ENCODE measurements at places on chromosomes 7 and 10.

- no peak for DNase-seq
These were observed 384 bp downstream of the DCLRE1C start for GRCh38 chr10:14953424-14954000.

- no peak for DNase-seq
These were observed 2.1 kb downstream of the KIF5B start for GRCh38 chr10:32054094-32054493.

DNA sequence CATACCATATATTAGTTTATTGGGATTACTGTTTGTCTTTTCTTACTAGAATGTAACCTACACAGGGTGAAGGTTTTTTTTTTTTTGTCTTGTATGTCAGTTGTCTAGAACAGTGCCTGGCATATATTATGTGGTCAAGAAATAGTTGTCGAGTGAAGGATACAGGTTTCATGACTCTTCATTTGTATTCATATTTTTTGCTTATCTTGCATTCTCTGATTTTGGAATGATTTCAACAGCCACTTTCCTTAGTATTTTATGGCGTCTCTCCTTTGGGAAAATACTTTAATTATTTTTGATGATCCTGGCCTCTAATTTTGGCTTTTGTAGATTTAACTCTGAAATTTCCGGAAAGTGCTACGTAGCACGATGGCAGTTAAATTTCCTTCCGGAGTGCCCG is 12.4 kb downstream of the RBM33 start:
- DNase-seq, result no peak

GRCh38 chr7:50555594-50556140 is 9.5 kb downstream of the DDC start:
- DNase-seq, result no peak

GRCh38 chr7:31027161-31027965 is 24.7 kb upstream of the ADCYAP1R1 start:
- no peak for DNase-seq

GRCh38 chr7:7375538-7375937 is 160.1 kb downstream of the COL28A1 start:
- no peak for DNase-seq

GRCh38 chr7:81410471-81411117 is 359.3 kb downstream of the HGF start:
- no peak for DNase-seq

DNA sequence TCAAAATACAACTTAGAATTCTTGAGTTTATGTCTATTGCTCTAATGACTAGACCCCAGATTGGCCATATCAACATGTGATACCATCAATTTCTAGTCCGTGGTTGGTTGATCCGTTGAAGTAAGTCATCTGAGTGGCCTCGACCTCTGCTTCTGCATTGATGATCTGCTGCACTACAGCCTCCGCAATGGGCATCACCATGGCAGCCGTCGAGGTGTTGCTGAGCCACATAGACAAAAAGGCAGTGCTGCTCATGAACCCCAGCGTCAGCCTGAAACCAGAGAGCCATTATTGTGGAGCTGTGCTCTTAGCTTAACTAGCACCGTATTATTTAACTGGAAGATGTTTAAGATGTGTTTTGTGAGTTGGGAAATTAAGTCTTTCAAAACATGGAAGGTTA is 30.7 kb downstream of the SLC13A1 start:
- DNase-seq, result no peak

DNA sequence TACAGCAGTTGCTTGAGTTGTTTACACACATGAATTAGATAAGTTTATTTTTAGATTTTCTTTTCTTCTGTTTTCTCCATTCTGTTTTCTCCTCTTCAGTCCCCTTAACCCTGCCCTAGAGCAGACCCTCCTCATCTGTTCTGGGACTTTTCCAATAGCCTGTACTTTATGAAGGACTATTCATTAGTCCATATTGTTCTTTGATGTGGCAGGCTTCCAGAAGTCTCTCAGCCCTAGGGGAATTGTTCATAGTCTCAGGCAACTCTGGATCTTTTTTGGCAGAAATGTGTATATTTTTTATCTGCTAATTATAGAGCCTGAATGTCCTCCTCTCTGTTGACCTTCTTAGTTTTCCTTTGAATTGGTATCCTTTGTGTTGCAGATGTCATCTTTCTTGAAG is 25.4 kb downstream of the KAT6B start:
- no peak for DNase-seq

GRCh38 chr7:134729895-134730294 is 49.5 kb upstream of the CALD1 start:
- DNase-seq, result no peak

GRCh38 chr7:123797673-123798531 is 47.1 kb upstream of the HYAL4 start:
- DNase-seq, result peak; percentile 94

GRCh38 chr10:73509695-73510094 is 13.9 kb upstream of the PPP3CB start:
- DNase-seq, result no peak

DNA sequence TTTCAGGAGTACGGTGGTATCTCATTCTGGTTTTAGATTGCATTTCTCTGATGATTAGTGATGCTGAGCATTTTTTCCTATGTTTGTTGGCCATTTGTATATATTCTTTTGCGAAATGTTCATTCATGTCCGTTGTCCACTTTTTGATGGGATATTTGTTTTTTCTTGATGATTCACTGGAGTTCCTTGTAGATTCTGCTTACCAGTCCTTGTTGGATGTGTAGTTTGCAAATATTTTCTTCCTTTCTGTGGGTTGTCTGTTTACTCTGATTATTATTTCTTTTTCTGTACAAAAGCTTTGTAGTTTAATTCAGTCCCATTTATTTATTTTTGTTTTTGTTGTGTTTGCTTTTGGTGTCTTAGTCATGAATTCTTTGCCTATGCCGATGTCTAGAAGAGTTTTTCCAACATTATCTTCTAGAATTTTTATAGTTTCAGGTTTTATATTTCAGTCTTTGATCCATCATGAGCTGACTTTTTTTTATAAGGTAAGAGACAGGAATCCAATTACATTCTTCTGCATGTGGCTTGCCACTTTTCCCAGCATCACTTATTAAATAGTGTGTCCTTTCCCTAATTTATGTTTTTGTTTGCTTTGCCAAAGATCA is 320.5 kb downstream of the MAGI2 start:
- no peak for DNase-seq

DNA sequence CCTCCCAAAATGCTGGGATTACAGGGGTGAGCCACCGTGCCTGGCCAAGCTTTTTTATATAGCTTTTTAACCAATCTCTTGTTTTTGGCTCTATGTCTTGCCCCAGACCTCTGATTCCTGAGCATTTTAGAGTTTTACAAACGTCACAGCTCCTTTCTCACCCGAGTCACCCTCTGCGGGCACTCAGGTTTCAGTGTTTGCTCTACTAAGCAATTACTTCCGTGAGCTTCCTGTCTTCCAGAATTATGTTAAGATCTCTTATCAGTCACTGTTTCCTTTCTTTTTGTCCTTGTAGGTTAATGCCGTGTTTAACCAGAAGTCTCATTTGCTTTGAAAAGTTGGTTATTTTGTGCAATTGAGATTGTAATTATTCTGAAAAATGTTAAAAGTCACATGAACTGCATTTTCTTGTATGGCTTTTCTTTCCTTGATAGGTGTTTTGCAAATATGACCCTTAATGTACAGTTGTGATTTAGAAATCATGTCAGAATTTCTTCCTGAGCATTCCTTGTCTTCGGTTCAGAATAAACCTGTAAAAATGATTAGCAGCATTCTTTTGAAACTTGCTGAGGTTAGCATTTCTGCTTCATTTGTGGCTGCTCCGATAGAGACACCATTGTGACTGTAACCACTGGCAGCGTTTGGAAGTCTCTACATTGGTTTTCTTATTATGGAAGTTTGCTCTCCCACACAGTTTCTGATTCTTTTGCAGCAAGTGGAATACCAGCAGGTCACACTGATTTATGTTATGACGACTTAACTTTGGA is 4.5 kb upstream of the HKDC1 start:
- no peak for DNase-seq

DNA sequence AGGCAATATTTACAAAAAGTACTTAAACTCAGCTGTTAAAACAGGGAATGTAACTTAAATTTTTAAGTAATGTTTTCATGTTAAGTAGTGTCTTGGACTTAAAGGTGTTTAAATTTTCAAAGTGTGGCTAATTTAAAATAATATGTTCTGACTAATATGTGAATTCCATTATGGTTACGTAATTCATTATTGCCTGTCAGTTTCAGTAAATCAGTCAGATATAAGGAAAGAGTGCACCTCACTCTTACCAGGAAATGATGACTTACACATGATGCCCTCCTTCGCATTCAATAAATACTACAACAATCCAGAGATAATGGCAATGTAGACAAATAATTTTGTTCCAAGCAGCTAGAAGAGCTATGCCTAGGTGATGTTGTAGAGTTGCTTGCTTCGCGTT is 69.0 kb upstream of the WNT16 start:
- no peak for DNase-seq

- no peak for DNase-seq
These were observed 588.6 kb upstream of the MKI67 start for GRCh38 chr10:128714644-128715415.

DNA sequence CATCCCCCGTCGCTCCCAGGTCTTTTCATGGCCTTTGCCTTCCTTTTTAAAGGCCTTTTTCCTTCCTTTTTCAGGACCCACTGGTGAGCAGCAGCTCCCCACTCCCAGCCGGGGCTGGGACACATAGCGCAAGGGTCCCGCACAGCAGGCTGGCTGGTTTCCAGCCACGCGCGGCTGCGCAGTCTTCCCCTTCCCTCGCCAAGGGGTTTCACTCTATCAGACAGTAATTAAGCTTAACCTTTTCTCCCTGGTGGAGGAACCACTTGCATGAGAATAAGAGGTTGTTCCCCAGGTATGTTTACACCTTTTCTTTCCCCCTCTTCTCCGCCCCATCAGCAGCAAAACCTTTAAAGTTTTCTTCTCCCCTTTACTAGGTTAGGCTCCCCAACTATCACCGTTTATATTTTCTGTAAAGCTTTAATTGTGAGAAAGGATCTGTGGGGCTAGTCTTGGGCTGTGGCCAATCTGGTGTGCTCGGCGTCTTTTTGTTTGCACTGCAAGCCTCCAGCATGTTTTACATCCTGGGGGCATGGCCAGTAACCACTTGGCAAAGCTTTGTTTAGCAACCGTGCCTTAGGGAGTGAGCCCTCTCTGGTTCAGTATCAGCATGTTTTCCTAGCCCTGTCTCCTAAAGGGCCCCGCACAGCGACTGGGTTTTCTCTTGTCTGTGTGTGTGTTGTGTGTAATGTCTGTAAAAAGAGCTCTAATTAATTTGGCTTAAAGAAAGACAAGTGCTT is 219.6 kb downstream of the PHF14 start:
- no peak for DNase-seq

- DNase-seq, result no peak
These were observed 7.1 kb downstream of the FKBP14 start for GRCh38 chr7:30019387-30019786.

DNA sequence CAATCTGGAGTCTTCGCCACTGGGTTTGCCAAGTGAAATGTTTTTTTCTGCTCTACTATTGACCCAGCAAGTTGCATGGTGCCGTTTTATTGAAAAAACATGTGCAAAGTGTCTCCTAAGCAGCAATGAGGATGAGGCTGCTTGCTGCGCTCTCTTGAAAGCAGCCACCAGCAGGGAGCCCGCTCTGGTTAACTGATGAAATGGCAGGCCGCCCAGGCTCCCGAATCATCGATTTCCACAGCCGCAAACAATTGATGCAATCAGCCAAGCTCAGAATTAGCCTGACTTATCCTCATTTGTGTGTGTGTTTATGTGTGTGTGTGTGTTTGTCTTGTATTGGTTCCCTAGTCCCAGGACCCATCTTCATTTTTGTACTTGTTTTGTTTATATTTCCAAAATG is 22.2 kb upstream of the LYZL1 start:
- DNase-seq, result no peak

DNA sequence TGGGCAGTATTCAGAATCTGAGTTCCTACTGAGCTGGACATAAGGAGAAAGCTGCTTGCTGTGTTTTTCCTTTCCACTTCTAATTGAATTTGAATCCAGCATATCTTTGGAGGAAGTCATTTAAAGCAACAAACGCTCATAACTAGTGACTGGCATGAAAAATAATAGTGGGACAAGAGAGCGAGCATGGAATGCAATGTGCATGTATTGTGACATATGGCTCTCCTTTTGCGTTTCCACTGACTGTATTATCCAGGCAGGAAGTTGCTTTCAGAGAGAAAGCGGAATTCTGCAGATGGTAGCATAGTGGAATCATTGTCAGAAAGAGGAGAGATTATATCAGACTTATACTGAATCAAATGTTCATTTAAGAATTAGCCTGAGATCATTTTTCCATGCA is 368.6 kb downstream of the REEP3 start:
- DNase-seq, result no peak

- peak; percentile 2 for DNase-seq
These were observed 370.8 kb downstream of the CDC14C start for GRCh38 chr7:49295146-49295545.

DNA sequence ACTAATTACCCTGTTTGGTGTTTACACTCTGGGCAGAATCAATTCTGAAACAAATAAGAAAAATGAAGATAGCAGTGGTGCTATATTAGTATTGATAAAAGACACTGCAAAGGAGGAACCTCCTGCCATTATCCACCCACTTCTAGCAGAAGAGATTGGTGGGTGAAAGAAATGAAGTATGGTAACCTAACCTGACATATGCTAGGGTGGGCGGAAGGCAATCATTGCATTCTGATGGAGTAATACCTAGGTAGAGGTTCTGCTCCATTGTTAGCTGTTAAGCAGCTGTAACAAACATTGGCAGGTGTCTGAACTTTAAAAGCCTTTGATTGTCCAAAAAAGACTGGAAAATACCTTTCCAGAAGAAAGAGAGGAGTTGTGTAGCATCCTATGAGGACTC is 95.9 kb downstream of the OTUD1 start:
- no peak for DNase-seq

GRCh38 chr7:135262623-135263320 is 29.1 kb downstream of the STRA8 start:
- no peak for DNase-seq

- DNase-seq, result no peak
These were observed 205.5 kb upstream of the AOAH start for GRCh38 chr7:36929791-36930190.

DNA sequence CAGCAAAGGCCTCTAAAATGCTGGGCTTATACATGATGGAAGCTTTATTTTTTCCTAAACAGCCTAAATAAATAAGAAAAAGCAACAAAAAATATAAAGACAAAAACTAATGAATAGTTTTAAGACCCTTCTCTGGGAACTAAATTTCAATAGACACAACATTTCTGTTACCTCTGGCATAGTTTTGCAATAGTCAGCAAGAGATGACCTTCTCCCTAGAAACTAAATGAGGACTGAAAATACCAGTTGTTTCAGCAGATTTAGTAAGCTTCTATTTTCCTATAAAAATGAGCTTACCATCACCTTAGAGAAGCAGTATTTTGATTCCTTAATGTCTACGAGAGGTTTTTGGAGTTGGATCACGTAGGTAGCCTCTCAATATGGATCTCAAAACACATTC is 471.4 kb upstream of the NRP1 start:
- DNase-seq, result no peak

DNA sequence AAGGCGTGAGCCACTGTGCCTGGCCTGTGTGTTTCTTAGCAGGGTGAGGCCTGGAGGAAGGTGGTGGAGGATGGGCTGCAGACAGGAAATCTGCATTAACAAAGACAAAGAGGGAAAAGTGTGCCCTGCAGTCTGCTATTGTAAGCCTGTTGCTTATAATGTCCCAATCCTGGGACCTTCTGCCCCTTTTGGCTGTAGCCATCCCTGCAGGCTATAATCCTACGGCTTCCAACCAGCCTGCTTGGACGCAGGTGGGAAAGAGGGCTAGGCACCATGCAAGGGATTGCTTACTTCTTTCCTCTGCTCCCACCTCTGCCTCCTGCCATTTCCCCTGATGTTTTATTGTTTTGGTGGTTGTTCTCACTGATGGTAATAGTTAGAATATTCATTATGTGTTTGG is 434.3 kb downstream of the PLXNA4 start:
- DNase-seq, result no peak

Measured in kidney epithelial cell (primary cell).